ENCODE measurements at places on chromosomes 3 and 15. TPM values are rescaled to one million over a fixed set of nuclear protein-coding genes. Genes with fewer than 3 reads are reported as not detected.

The SEMA5B gene
- 8.4 TPM for total RNA-seq

The LEKR1 gene
- 0.52 TPM for total RNA-seq

The PTPRG gene
- 48.5 TPM for total RNA-seq

The MEX3B gene
- 11.0 TPM for total RNA-seq

The SPTBN5 gene
- 1.0 TPM for total RNA-seq

The PLCB2 gene
- total RNA-seq, result 3.7 TPM

The TNFAIP8L3 gene
- total RNA-seq, result 2.1 TPM

The CSTA gene
- total RNA-seq, result 0.52 TPM

The HEG1 gene
- 25.1 TPM for total RNA-seq

The NBEAL2 gene
- 5.2 TPM for total RNA-seq

The GOLGA8T gene
- not detected for total RNA-seq

The CDHR4 gene
- not detected for total RNA-seq

The GOLGA8M gene
- total RNA-seq, result 1.0 TPM

The SI gene
- not detected for total RNA-seq

The CPA3 gene
- 5.2 TPM for total RNA-seq

The CLDN11 gene
- 1.6 TPM for total RNA-seq
